ENCODE measurements at places on chromosomes 4 and X. TPM values are rescaled to one million over a fixed set of nuclear protein-coding genes. Genes with fewer than 3 reads are reported as not detected.

DNA sequence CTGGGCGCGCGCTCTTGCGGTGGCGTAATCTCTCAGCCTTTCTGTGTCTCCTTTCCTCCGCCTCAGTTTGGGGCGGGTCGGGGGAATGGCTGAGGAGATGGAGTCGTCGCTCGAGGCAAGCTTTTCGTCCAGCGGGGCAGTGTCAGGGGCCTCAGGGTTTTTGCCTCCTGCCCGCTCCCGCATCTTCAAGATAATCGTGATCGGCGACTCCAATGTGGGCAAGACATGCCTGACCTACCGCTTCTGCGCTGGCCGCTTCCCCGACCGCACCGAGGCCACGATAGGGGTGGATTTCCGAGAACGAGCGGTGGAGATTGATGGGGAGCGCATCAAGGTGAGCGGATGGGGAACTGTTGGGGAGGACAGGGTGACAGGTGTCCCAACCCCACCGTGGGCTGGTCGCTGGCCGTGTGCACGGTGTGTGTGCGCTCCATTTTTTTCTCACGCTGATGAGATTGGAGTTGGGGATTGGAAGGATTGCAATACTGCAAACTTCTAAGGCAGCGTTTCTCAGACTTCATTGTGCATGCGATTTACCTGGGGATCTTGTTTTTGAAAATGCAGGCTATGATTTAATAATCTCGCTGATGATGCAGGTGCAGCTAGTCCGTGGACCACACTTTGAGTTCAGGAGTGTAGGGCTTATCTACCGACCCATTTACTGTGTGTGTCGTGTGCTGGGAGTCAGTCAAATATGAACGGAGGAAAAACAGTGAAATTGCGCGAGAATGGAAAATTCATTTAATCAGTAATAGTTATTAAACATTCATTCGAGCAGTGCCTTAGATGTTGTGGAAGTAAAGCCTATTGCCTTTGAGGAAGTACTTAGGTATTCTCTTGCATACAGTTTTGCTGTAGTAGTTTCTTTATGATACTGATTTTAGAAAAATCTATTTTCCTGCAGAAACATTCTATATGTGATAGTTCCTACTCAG is at the start of gene RAB33B:
Gene RAB33B (plus strand): TSS at position 11 of the 935 bp plus-strand sequence. CDS start 75 bp downstream, at position 86.
- no peaks in the 10 kb centered on the region for H3K27me3 ChIP-seq
- peak within 1 kb of the TSS; percentile 99 for H3K27ac ChIP-seq
- H3K4me1 ChIP-seq = peaks cover 62% of the 10 kb centered on the region
- peak within 1 kb of the TSS; percentile 96 for H3K4me3 ChIP-seq

DNA sequence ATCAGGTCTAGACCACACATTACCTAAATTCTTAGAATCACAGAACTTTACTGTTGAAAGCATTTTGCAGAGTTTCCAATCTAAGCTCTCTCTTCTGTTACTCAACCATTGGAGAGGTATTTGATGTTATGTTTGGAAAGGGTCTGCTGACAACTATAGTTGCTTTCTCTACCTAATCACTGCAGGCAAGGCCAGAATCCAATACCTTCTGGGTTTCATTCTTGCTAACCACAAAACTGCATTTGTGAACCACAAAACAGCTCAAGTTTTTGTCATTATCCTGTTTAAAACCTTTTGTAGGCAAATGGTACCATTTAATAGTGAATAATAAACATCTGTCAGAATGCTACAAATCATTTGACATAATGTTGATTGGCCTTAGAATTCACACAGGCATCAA is 380.1 kb downstream of the GASK1B start:
- H3K4me3 ChIP-seq = no peak overlapping the region
- no peak for DNase-seq
- H3K27me3 ChIP-seq = no peaks in the 10 kb centered on the region
- peaks cover 24% of the 10 kb centered on the region for H3K4me1 ChIP-seq
- no peak overlapping the region for H3K27ac ChIP-seq
- H3K36me3 ChIP-seq = no peaks in the 10 kb centered on the region

GRCh38 chrX:1661048-1661921 is 46.4 kb downstream of the ASMT start:
- peaks cover 6% of the 10 kb centered on the region for H3K36me3 ChIP-seq
- no peaks in the 10 kb centered on the region for H3K27me3 ChIP-seq
- H3K4me1 ChIP-seq = peaks cover 21% of the 10 kb centered on the region
- DNase-seq = peak; percentile 91

DNA sequence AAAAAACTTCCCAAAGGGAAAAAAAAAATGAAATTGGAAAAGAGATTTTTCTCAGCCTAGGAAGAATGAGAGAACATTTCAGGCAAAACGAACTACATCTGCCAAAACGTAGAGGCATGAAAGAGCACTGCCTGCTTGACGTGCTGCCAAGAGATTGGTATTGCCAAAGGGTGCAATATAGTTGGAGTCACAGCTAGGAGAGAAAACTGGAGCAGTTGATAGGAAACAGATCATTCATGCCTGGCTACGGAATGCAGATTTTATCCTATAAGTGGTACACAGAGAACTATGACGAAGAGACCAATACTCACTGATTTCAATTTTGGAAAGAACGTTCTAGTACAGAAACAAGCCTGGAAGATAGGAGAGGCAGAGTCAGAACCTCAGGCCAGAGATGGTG is 68.4 kb upstream of the IQCM start:
- H3K36me3 ChIP-seq = no peaks in the 10 kb centered on the region
- no peak overlapping the region for H3K27ac ChIP-seq
- no peak for DNase-seq
- no peaks in the 10 kb centered on the region for H3K27me3 ChIP-seq
- no peak overlapping the region for H3K4me3 ChIP-seq
- H3K4me1 ChIP-seq = no peaks in the 10 kb centered on the region

DNA sequence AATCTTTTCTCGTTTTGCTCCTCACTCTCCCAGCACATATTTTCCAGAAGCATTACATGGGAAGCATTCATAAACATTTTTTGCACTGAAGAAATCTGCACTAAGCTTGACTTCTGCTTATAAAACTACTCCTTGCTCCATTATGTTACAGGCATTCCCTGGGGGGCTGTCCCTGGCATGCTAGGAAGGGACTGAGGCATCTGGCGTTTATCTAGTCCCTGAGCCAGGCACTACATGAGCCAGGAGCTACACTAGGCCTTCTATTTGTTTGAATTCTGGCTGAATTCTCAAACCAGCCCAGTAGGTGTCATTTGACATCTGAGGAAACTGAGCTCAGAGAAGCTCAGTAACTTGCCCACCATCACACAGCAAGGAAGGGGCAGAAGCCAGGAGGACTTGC is 43.3 kb downstream of the NHSL2 start:
- peak overlapping the region; percentile 91 for H3K27ac ChIP-seq
- H3K27me3 ChIP-seq = no peaks in the 10 kb centered on the region
- H3K4me1 ChIP-seq = peaks cover 77% of the 10 kb centered on the region
- no peak overlapping the region for H3K4me3 ChIP-seq
- no peaks in the 10 kb centered on the region for H3K36me3 ChIP-seq

DNA sequence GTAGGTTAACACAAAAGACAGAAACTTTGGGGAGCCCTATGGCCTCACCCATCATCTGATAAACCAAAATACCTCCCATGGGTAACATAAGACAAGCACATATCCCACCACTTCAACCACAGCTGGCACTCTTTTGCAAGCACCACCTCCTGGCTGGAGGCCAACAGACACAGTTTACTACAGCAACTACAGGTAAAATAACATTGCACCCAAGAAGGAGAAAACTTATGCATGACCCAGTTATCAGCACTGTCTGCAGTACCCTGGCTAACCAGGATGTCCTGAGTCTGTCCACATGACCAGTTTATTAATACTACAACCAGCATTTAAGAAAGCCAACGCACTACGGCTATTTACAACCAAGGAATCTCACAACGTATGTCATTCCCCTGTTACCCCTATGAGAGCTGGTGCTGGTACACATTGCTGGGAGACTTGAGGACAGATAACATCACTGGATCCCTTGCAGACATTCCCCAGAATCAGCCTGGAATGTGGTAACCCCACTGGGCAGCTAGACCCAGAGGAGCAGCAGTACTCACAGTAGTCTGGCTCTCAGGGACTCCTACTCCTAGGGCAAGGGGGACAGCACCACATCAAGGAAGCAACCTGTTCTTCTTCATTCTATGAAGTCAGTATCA is 32.0 kb downstream of the ELF2 start:
- H3K36me3 ChIP-seq = peaks cover 24% of the 10 kb centered on the region
- no peaks in the 10 kb centered on the region for H3K27me3 ChIP-seq
- 0 out of 2 replicates have a peak overlapping the region, but pooled peaks have one; percentile 3 for H3K4me3 ChIP-seq
- peak overlapping the region; percentile 89 for H3K27ac ChIP-seq
- peaks cover 76% of the 10 kb centered on the region for H3K4me1 ChIP-seq
- DNase-seq = peak; percentile 46

- H3K27me3 ChIP-seq = peaks cover 4% of the 10 kb centered on the region
- peak within 1 kb of the TSS; percentile 89 for H3K4me3 ChIP-seq
- DNase-seq = peak; percentile 86
- peaks cover 39% of the 10 kb centered on the region for H3K4me1 ChIP-seq
These were observed at the start of gene CXCL3 for GRCh38 chr4:74038425-74039314. Gene CXCL3, minus strand, starts transcription at chr4:74038689. Its CDS starts 78 bp downstream, at chr4:74038611.

- H3K27ac ChIP-seq = peak overlapping the region; percentile 80
- no peaks in the 10 kb centered on the region for H3K27me3 ChIP-seq
- no peaks in the 10 kb centered on the region for H3K36me3 ChIP-seq
- peaks cover 37% of the 10 kb centered on the region for H3K4me1 ChIP-seq
- DNase-seq = no peak
These were observed 22.1 kb downstream of the RWDD4 start for GRCh38 chr4:183636923-183637322.

GRCh38 chr4:6009452-6009851 is 8.8 kb downstream of the C4orf50 start:
- DNase-seq = peak; percentile 4
- peaks cover 26% of the 10 kb centered on the region for H3K4me1 ChIP-seq
- peaks cover 32% of the 10 kb centered on the region for H3K27me3 ChIP-seq
- H3K27ac ChIP-seq = no peak overlapping the region
- H3K36me3 ChIP-seq = no peaks in the 10 kb centered on the region

DNA sequence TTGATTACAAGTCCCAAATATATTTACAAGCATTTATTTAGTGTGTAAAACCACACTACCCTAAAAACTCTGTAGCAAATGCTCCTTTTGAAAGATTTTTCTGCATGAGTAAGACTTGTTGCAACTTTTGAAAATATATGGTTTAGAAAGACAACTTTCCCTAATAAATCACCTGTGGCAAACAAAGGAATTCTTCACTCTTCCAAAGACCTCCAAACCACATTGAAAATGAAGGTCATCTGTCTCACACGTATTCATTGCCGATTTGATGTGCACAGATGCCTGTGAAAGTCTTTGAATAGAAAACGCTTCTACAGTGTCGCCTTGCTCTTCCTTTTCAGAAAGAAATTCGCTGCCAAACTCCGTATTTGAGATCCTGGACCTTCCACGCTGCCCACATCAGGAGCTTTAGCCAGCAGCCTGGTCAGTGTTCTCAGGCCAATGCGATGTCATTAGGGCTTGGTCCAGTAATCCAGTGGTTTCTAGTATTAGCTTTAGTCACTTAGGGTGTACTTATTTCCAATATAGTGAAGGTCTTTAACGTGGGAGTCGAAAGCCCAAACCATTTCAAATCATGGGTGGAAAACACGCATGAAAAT is 22.2 kb downstream of the SPINK2 start:
- peaks cover 17% of the 10 kb centered on the region for H3K27me3 ChIP-seq
- peaks cover 3% of the 10 kb centered on the region for H3K4me1 ChIP-seq
- peak overlapping the region; percentile 82 for H3K4me3 ChIP-seq
- no peak for DNase-seq

GRCh38 chr4:31125061-31125460 is 404.9 kb downstream of the PCDH7 start:
- no peaks in the 10 kb centered on the region for H3K27me3 ChIP-seq
- H3K4me3 ChIP-seq = no peak overlapping the region
- DNase-seq = no peak
- peaks cover 18% of the 10 kb centered on the region for H3K4me1 ChIP-seq
- H3K36me3 ChIP-seq = no peaks in the 10 kb centered on the region

GRCh38 chr4:11470438-11471045 is 41.8 kb upstream of the HS3ST1 start:
- H3K27ac ChIP-seq = 0 out of 2 replicates have a peak overlapping the region, but pooled peaks have one; percentile 71
- H3K36me3 ChIP-seq = peaks cover 45% of the 10 kb centered on the region

DNA sequence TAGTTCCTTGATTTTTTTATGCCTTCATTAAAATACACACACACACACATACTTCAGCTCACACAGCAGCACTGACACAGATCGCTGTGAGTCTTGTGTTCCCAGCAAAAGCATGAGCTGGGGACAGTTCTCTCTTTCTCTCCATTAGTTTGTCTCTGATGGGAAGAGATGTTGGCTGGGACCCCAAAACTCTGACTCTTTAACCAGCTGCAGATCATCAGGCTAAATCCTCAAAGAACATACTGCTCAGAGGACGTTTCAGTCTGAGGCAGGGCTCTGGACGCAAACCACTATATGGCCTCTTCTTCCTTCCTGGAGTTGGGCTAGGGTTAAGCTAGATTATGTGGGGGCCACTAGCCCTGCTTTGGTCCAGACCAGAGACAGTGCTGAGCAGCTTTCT is 109.6 kb downstream of the NHSL2 start:
- no peak for DNase-seq
- no peak overlapping the region for H3K4me3 ChIP-seq

Gene ZNF182
- 8.6 TPM for total RNA-seq

Gene GPR119
- not detected for total RNA-seq

- no peaks in the 10 kb centered on the region for H3K27me3 ChIP-seq
- no peaks in the 10 kb centered on the region for H3K36me3 ChIP-seq
- H3K27ac ChIP-seq = peak overlapping the region; percentile 41
- no peak overlapping the region for H3K4me3 ChIP-seq
These were observed 71.3 kb downstream of the LRBA start for GRCh38 chr4:150943818-150944217.

Gene SFRP2
- total RNA-seq = 505 TPM

DNA sequence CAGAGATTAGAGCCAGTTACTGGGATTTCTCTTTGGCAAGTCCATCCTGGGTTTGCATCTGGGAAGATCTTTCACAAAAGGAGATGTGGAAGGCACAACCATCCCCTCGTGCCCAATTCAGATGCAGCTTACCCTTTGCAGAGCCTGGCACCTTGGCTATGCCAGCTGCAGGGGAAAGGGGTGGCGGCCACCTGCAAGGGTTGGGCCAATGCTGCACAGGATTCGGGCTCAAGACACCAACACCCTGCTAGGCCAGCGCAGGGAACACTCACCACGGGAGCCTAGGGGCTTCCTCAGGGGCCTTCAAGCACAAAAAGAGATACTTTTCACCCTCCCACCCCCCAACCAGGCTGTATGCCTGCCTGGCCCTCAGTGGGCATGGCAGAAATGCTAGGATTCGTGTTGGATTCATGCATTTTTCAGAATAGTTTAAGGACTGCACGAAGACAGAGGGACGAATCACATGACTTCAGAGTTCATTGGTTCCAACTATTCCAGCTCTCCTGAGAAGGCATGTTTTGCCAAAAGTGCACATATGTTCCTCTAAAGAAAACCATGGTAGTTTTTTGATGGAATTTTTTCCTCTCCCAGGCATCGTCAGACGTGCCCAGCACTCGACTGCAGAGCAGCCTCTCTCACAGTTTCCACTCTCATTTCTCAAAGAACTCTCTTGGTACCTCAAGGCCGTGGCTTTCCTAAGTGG is 94.4 kb downstream of the PHKA2 start:
- H3K27me3 ChIP-seq = no peaks in the 10 kb centered on the region
- H3K4me3 ChIP-seq = no peak overlapping the region
- DNase-seq = no peak
- no peak overlapping the region for H3K27ac ChIP-seq
- H3K36me3 ChIP-seq = no peaks in the 10 kb centered on the region

Data from WTC11 (cell line).